Adrenal gland (tissue), 19 donors: ENCODE measurements at places on chromosomes 11 and 22.

DNA sequence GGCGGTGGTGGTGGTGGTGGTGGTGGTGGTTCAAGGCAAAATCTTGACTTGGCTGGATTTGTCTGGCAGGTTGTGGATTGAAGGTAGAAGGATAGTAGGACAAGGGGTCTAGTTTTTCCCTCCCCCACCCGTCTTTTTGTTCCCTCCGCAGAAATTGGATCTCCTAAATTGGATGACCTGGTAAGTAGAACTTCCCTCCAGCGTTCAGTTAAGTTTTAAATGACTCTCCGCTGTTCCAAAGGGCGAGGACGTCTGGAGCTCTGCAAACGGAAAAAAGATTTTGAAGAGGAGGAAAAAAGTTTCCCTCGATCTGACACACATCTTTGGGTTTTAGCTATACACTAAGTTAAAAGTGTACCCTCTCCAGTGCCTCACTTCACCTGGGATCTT, 422 bp upstream of the LGR4 start:
- no peak for DNase-seq

DNA sequence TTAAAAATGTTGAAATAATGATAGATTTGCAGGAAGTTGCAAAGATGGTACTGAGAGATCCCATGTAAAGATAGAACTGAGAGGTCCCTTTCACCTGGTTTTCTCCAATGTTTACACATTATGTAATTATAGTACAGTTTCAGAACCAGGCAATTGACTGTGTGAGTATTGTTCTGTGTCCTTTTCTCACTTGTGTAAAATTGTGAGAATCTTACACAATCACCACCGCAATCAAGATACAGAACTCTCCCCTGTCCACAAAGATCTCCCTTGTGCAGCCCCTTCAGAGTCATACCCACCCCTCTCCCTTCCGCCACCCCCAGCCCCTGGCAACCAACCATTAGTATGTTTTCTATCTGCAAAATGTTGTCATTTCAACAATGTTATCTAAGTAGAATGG, 119.8 kb upstream of the NAV2 start:
- DNase-seq, result no peak

DNA sequence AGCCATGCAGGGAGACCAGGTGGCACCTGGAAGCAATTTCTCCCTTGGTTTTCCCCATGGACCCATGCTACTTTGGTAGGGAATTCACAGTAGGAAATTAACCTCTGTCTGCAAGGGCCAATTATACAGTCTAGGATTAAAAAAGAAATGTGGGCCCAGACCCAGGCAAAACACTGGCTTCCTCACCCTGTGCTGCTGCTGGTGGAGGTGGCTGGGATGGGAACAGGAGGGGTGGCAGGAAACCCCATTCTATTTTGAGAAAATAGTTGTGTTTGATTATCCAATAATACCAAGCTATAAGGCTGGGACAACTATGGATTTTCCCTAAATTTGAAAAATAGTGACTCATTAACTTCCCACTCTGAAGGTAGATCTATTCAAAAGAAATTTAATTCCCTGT, 417.0 kb upstream of the NARS2 start:
- no peak for DNase-seq

DNA sequence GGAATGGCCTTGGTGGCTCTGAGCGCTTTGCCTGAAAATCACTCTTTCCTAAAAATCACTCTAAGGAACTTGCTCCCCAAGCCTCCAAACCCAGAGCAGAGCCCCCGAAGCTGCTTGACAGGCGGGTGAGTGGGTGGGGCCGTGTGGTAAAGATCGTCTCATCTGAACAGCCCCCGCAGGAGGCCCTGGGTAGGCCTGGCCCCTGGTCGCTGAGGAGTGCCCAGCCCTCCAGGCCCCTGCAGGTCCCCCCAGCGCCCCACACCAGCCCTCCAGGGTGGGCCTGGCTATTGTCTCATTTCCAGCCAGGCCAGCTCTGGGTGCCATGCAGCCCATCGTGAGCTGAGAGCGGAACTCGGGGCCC, 17.2 kb upstream of the PIM3 start:
- no peak for DNase-seq
